ENCODE measurements at places on chromosomes 7 and 10.

DNA sequence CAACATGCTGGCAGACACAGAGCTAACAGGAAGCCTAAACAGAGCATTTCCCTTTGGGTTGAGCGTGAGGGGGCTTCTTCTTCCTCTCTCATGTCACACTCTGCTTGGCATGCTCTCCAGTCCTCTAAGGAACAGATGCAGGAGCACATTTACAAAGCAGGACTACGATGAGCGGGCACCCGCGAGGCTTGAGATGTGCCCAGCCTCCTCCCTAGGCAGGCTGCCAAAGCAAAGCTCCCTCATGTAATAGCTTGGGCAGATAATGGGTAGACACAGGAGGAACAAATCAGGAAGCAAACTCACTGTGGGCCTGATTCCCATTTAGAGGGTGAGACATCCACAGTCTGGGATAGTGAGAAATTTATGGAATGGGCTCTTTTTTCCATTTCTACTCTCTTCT lies 519.1 kb downstream of the NRG3 start:
- DNase-seq = no peak

- DNase-seq = no peak
Measured at GRCh38 chr7:2210551-2211258, 22.0 kb downstream of the MAD1L1 start.

GRCh38 chr10:88544140-88544870 lies 38.8 kb downstream of the RNLS start:
- no peak for DNase-seq

DNA sequence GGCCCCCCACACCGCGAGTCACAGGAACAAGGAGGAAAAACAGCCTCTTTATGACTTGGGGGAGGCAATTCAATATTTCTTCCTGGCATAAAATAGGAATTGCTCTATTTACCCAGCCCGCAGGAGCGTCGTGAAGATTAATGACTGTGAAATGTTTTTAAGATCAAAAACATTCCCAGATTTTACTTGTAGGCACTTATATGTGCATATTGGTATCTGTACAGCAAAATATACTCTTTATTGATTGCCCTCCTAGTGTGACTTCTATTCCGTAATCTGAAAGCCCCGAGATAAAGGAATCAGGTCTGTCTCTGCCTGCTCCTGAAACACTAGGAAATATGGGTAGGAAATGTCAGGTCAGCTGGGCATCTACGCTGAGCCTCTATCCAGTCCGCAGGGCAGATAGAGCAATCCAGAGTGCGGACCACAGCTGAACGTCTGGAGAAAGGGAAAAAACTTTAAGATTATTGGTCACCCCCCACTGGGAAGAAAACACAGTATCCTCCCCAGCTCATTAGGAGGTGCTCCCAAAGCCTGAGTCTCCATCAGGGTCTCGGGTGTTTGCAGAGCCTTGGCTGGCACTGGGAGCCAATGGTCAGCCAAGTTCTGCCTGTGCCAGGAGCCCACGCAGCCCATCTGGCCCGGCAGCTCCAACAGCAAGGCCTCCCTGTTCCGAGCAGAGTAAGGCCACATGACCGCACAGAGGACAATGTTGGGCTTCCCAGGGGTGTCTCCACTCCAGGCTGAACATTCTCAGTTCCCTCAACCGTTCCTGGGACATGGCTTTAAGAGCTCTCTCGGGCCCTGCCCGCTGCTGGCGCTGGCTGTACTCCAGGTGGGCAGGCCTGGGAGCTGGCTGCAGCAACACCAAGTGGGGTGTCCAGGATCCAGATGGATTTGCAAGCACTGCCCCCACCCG lies 7.7 kb downstream of the CTBP2 start:
- no peak for DNase-seq

GRCh38 chr10:97573021-97573420 lies 442 bp downstream of the ANKRD2 start:
- no peak for DNase-seq

DNA sequence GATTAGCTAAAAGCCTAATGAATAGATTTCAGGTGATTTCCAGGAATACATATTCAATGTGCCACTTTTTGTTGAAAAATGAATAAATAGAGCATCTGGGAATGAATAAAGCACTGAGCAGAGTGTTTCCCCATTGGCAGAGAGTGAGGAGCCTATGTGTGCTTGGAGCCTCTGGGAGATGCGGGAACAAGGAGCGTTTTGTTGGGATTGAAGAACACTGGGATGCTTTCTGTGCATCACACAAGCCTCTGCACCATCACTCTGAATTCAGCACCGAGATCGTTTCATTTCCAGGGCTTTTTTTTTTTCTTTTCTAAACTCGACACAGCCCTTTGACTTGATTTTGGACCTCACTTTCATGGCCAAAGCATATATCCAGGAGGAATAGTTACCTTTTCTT lies 111.4 kb downstream of the BAMBI start:
- no peak for DNase-seq

GRCh38 chr10:49568235-49568634 lies 29.3 kb upstream of the ERCC6 start:
- no peak for DNase-seq

DNA sequence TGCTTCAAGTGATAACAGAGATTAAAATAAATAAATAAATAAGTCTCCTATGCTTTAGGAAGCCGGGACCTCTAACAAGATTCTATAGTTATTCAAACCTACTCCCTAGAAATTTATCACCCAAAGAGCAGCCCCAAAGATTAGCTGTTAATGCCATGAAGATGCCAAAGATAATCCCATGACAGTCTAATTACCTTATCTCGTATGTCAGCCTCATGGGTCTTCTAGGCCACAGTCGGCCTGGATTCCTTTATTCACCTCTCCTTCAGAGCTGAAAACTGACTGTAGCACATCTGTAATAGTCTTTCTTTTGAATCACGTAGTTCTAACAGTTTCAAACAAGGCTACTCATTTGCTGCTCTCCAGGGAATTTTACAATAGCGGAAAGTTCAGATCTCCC lies 24.2 kb downstream of the COL1A2 start:
- no peak for DNase-seq

- DNase-seq = no peak
Measured at GRCh38 chr7:64904008-64904407, 935 bp downstream of the ZNF273 start.

DNA sequence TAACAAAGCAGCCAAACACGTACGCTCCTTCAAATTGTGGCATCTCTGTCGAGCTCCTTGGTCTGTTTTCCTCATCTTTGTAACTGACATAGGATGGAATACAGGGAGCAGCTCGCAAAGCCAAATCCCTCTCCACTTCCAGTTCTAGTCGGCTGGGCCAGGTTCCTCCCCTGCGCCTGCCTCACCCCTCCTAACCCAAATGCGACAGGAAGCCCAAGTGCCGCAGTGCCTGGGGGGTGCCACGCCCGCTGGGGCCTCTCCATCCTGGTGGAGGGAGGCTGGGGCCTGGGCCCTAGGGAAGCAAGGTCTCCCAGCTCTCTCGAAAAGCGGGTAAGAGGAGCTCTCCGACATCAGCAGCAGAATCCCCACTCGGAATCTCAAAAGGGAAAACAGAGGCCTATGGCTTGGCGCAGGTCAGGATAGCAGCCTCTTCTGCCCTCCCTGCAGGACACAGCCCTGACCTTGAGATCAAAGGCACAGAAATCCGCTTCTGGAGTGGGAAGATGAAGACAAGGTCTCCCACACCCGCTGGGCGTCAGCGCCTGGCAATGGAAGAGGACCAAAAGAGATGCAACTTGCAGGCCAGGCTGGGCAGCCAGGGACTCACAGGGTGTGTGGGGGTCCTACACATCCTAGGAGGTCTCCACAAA lies 165.8 kb downstream of the NRF1 start:
- no peak for DNase-seq

- peak; percentile 79 for DNase-seq
Measured at GRCh38 chr7:140517546-140518369, 38.5 kb upstream of the MKRN1 start.

DNA sequence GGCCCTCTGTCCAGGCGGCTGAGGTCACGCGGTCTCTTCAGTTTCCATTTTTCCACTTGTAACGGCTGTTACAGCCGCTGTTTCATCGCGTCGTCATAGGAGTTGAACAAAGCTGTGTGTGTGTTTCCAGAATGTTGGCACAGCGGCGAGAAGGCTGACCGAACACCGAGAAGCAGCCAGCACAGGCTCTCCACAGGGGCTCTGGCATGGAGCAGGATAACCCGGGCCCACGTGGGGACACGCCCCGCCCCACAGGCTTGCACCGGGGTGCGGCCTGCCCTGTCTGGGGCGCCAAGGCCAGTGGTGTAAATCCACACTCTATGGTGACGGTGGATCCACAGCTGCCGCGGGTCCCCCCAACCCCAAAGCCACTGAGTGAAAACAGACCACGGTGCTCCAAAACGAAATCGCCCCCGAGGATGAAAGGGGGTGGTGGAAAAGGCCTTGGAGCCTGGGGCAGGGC lies 448.2 kb downstream of the DNAJB6 start:
- DNase-seq = no peak
